SIG-M5 (cell line): ENCODE measurements at places on chromosomes 1 and 21.

- DNase-seq = no peak
These were observed 158.2 kb downstream of the ZSCAN20 start for GRCh38 chr1:33630686-33631085.

- DNase-seq = no peak
These were observed 13.1 kb downstream of the THAP3 start for GRCh38 chr1:6637770-6638169.

DNA sequence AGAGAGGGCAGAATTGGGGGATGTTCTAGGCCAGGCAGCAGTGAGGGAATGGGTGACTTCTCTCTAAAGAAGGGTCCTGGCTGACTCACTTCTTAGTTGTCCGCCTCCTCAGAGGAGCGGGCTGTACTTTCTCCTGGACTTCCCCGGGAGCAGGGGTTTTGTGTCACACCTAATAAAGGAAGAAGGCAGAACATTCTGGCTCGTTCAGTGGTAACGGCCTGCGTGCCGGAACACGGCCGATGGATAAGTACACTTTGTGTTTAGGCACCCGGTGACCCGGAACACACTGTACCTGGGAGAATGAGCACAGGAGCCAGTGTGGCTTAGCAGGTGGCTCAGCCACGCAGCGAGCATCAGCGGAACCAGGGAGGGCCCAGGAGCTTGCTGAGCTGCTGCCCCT, 84.7 kb downstream of the FBXO2 start:
- no peak for DNase-seq

DNA sequence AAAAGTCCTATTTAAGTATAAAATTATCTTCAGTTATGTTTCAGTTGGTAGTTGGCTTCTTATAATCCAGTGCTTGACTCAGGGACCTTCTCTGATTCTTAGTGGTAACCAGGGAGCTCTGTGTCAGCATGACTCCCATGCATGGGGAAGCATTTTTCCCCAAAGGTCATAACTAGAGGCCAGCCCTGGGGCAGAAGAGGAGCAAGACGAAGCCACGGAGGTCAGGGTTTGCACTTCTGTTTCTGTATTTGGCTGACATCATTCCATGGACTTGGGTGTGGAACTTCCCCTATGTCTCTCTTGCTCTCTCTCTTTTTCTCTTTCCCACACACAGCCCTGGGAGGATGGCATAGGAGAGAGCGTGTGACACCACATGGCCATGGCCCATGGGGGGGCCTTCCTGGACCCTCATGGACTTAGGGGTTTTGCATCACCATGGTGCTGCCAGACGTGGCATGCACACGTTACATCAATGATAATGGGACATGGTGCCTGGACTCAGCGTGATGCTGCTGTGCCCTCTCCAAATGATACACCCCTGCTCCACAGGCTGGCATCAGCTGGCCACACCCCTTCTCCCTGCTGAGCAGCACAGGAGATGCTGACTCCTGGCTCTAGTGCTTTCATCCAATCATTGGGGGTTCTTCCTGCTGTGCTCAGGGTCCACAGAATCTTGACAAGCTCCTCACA, 260.5 kb downstream of the KCNJ6 start:
- no peak for DNase-seq

DNA sequence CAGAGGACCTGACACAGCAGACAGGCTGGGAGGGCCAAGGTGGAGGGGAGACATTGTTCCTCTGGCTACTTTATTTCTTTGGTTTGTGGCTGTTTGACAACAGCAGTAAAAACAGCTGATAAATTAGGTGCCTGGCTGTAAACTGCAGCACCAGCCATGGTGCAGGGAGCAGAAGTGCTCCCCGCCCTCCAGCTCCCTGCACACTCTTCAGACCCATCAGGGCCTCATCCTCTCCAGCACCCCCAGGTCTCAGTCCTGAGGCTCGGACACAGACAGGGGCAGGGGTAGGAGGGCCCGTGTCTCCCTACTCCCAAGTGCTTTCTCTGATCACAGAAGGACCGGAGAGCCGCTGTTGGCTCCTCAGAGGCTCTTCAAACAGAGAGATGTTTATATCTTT, 17.7 kb upstream of the LRRN2 start:
- DNase-seq = no peak
